Body of pancreas (tissue), 4 donors: ENCODE measurements at places on chromosomes 1 and 21. TPM values are rescaled to one million over a fixed set of nuclear protein-coding genes. Genes with fewer than 3 reads are reported as not detected.
A peak's percentile ranks its signal among the peaks of the same experiment; 100 is the strongest.

The OR2T35 gene
- not detected for total RNA-seq

The TACSTD2 gene
- total RNA-seq: 101 TPM

The NR0B2 gene
- 19.8 TPM for total RNA-seq

The C1orf226 gene
- total RNA-seq: 1.3 TPM

The EPHA8 gene
- 0.66 TPM for total RNA-seq

The ICOSLG gene
- 1.6 TPM for total RNA-seq

GRCh38 chr1:8118031-8118451, 91.9 kb upstream of the ERRFI1 start:
- no peaks in the 10 kb centered on the region for H3K27me3 ChIP-seq
- H3K36me3 ChIP-seq: no peaks in the 10 kb centered on the region
- no peak overlapping the region for H3K27ac ChIP-seq
- peaks cover 40% of the 10 kb centered on the region for H3K4me1 ChIP-seq
- no peak for DNase-seq

DNA sequence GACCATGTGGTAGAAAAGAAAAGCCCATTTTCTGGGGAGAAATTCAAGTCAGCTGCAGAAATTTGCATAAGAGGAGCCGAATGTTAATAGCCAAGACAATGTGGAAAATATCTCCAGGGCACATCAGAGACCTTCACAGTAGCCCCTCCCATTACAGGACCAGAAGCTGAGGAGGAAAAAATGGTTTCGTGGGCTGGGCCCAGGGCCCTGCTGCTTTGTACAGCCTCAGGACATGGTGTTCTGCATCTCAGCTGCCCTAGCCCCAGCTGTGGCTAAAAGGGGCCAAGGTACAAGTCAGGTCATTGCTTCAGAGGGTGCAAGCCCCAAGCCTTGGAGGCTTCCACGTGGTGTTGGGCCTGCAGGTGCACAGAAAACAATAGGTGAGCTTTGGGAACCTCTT, 108.3 kb downstream of the DMRTB1 start:
- H3K27me3 ChIP-seq: no peaks in the 10 kb centered on the region
- H3K27ac ChIP-seq: no peak overlapping the region
- no peaks in the 10 kb centered on the region for H3K36me3 ChIP-seq
- DNase-seq: no peak

- peaks cover 13% of the 10 kb centered on the region for H3K4me1 ChIP-seq
- H3K36me3 ChIP-seq: no peaks in the 10 kb centered on the region
- no peaks in the 10 kb centered on the region for H3K27me3 ChIP-seq
- peak; percentile 73 for DNase-seq
- H3K4me3 ChIP-seq: no peak overlapping the region
These were observed 38.2 kb upstream of the H6PD start for GRCh38 chr1:9196129-9197040.

DNA sequence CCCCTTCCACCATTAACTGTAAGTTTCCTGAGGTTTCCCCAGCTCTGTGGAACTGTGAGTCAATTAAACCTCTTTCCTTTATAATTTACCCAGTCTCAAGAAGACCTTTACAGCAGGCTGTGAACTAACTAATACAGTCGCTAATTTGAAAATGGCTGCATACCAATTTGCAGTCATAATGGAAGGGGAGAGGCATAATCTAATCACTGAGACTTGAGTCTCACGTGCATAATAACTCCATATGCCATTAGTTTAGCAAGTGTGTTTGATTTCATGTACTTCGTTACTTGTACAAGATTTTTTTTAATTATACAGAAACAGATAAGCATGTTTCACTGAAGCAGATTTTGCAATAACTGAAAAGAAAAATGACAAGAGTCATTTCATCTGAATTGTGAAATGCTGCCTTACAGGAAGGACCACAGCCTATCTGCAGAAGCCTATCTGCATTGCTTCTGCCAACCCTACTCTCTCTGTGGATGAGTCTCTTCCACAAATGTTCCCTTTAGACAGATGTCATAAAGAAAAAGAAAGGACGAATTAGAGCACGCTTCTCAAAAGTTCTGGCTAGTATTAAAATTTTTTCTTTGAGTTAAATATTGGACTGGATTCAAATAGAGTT, 99.1 kb downstream of the PTGER3 start:
- no peaks in the 10 kb centered on the region for H3K36me3 ChIP-seq
- DNase-seq: no peak
- no peak overlapping the region for H3K4me3 ChIP-seq

GRCh38 chr1:5821540-5822176, 170.6 kb downstream of the NPHP4 start:
- no peak for DNase-seq
- no peak overlapping the region for H3K27ac ChIP-seq
- no peak overlapping the region for H3K4me3 ChIP-seq
- no peaks in the 10 kb centered on the region for H3K36me3 ChIP-seq

DNA sequence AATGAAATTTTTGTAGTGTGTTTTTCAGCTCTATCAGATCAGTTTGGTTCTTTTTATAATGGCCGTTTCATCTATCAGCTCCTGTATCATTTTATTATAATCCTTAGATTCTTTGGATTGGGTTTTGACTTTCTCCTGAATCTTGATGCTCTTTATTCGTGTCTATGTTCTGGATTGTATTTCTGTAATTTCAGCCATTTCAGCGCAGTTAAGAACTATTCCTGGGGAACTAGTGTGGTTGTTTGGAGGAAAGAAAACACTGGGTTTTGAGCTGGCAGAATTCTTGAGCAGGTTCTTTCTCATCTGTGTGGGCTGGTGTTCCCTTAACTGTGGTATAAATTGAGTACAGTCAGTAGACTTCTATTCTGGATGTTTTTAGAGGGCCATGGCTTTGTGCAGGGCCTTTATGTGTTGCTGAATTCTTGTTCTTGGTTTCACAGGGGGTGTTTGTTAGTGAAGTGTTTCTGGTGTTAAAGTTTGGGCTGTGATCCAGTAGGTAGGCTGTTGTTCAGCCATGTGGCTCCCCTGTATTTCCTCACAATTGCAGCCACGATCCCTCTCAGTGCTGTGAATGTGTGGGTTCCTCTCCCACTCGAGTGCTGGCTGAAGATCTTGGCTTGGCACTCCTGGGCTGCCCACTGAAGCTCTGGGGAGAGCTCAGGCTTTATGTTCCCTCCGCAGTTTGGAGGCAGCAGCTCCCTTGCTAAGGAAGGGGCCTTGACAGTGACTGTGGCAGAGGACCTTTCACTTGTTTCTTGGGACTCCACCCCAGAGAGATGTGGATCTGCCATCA, 56.0 kb upstream of the CCDC190 start:
- H3K4me3 ChIP-seq: no peak overlapping the region
- H3K27me3 ChIP-seq: no peaks in the 10 kb centered on the region
- no peak overlapping the region for H3K27ac ChIP-seq
- no peaks in the 10 kb centered on the region for H3K36me3 ChIP-seq
- no peak for DNase-seq
- no peaks in the 10 kb centered on the region for H3K4me1 ChIP-seq

- no peaks in the 10 kb centered on the region for H3K27me3 ChIP-seq
- H3K4me1 ChIP-seq: no peaks in the 10 kb centered on the region
- no peak overlapping the region for H3K27ac ChIP-seq
These were observed 61.6 kb downstream of the ZBTB18 start for GRCh38 chr1:244112636-244113035.

- H3K27me3 ChIP-seq: no peaks in the 10 kb centered on the region
- H3K4me1 ChIP-seq: peaks cover 26% of the 10 kb centered on the region
- no peak overlapping the region for H3K27ac ChIP-seq
These were observed 4.7 kb downstream of the OLFML2B start for GRCh38 chr1:162019006-162019405.

DNA sequence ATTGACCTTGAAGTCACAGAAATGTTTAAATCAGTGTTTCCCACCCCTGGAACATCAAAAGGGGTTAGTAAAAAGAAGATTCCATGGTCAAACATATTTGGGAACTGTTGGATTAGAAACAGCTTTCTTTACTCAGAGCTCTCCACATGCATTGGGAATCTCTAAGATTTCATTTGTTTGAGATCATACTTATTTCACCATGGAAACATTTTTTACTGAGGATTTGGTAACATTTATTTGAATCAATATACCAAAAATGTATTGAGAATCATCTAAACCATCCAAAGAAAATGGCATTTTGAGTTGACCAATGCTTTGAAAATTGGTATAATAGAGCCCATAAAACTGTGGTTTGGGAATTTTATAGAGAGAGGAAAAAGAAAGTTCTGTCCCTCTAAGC, 25.3 kb downstream of the NGF start:
- H3K27me3 ChIP-seq: no peaks in the 10 kb centered on the region
- DNase-seq: no peak
- H3K4me3 ChIP-seq: no peak overlapping the region
- no peaks in the 10 kb centered on the region for H3K36me3 ChIP-seq
- H3K27ac ChIP-seq: no peak overlapping the region

DNA sequence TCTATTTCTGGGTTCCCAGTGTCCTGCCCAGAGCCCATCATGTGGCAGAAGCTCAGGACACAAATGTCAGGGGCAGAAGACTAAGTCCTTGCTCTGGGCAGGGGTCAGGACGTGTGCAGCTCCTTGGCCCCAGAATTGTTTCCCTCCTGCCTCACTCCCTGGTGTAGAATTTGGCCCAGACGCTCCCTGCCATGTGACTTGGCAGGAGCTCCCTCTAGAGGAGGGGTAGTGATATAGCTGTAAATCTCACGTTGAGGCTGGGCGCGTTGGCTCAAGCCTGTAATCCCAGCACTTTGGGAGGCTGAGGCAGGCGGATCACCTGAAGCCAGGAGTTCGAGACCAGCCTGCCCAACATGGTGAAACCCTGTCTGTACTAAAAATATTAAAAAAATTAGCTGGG, 91.2 kb downstream of the UBIAD1 start:
- H3K27ac ChIP-seq: no peak overlapping the region
- no peak for DNase-seq
- H3K36me3 ChIP-seq: no peaks in the 10 kb centered on the region

- H3K4me3 ChIP-seq: no peak overlapping the region
- no peaks in the 10 kb centered on the region for H3K36me3 ChIP-seq
- no peak for DNase-seq
- peaks cover 11% of the 10 kb centered on the region for H3K4me1 ChIP-seq
These were observed 4.3 kb upstream of the NR1I3 start for GRCh38 chr1:161242313-161242712.
